A549 treated with CpdA at 1 μM for 4 hours (cell line): ENCODE measurements at places on chromosomes 4 and X. TPM values are rescaled to one million over a fixed set of nuclear protein-coding genes. Genes with fewer than 3 reads are reported as not detected.

The DUX4 gene
- not detected in 5 replicates for total RNA-seq

The PPP2R2C gene
- 33.0 to 40.4 TPM (median 38.6 TPM) in 5 replicates for total RNA-seq

The CXorf51B gene
- total RNA-seq: not detected in 5 replicates

The FGF5 gene
- total RNA-seq: 0.20 to 0.56 TPM (median 0.42 TPM) in 5 replicates

The HMGN5 gene
- 1.9 to 4.1 TPM (median 3.4 TPM) in 5 replicates for total RNA-seq

The GYPA gene
- total RNA-seq: not detected in 5 replicates

The MAMLD1 gene
- 9.9 to 11.8 TPM (median 10.0 TPM) in 5 replicates for total RNA-seq

The CPZ gene
- total RNA-seq: 0.24 to 0.49 TPM (median 0.37 TPM) in 5 replicates

The SLC10A6 gene
- total RNA-seq: not detected in 5 replicates

The LANCL3 gene
- not detected in 5 replicates for total RNA-seq

The TBX22 gene
- total RNA-seq: not detected in 5 replicates

The RAB33A gene
- total RNA-seq: 0.14 to 0.47 TPM (median 0.28 TPM) in 5 replicates

The UCP1 gene
- total RNA-seq: 0.08 to 0.10 TPM in 2 of 5 replicates, not detected in the others

The CT45A10 gene
- 0.27 to 0.37 TPM (median 0.29 TPM) in 3 of 5 replicates, not detected in the others for total RNA-seq

The FRG2 gene
- total RNA-seq: 0.02 to 0.08 TPM in 2 of 5 replicates, not detected in the others

The MAGEA10 gene
- total RNA-seq: 0.02 TPM in 1 of 5 replicates, not detected in the others

The ZFYVE28 gene
- total RNA-seq: 2.0 to 2.6 TPM (median 2.2 TPM) in 5 replicates

The MAGEE2 gene
- not detected in 5 replicates for total RNA-seq

The TRIM75 gene
- total RNA-seq: not detected in 5 replicates

The CCDC149 gene
- 1.8 to 2.6 TPM (median 2.2 TPM) in 5 replicates for total RNA-seq

The KCTD8 gene
- total RNA-seq: not detected in 5 replicates

The TCEAL2 gene
- total RNA-seq: not detected in 5 replicates

The SPACA5 gene
- total RNA-seq: not detected in 5 replicates

The F11 gene
- not detected in 5 replicates for total RNA-seq

The CACNA1F gene
- not detected in 5 replicates for total RNA-seq

The UBE2A gene
- total RNA-seq: 131 to 143 TPM (median 135 TPM) in 5 replicates

The ANXA10 gene
- 3.5 to 5.2 TPM (median 4.3 TPM) in 5 replicates for total RNA-seq

The ALAS2 gene
- total RNA-seq: not detected in 5 replicates

The LARP7 gene
- total RNA-seq: 25.7 to 54.9 TPM (median 28.5 TPM) in 5 replicates

The BRS3 gene
- not detected in 5 replicates for total RNA-seq

The HSFX4 gene
- total RNA-seq: not detected in 5 replicates

The SOWAHD gene
- 0.09 to 0.14 TPM (median 0.13 TPM) in 4 of 5 replicates, not detected in the other for total RNA-seq

The IQCM gene
- not detected in 5 replicates for total RNA-seq

The DDX53 gene
- not detected in 5 replicates for total RNA-seq

The ATP1B4 gene
- total RNA-seq: 0.01 TPM in 1 of 5 replicates, not detected in the others

The ARX gene
- total RNA-seq: 0.27 to 0.37 TPM (median 0.35 TPM) in 5 replicates

The FAM9C gene
- not detected in 5 replicates for total RNA-seq

The TMSB4X gene
- total RNA-seq: 5,375 to 7,948 TPM (median 5,971 TPM) in 5 replicates

The EFNB1 gene
- 7.0 to 9.7 TPM (median 8.8 TPM) in 5 replicates for total RNA-seq

The ETDA gene
- total RNA-seq: not detected in 5 replicates

The APLN gene
- 0.70 to 0.90 TPM (median 0.79 TPM) in 5 replicates for total RNA-seq

The MAB21L2 gene
- not detected in 5 replicates for total RNA-seq

The MAGEB10 gene
- total RNA-seq: not detected in 5 replicates

The GPC4 gene
- 0.02 to 0.03 TPM (median 0.02 TPM) in 3 of 5 replicates, not detected in the others for total RNA-seq

The HPRT1 gene
- 99.6 to 133 TPM (median 104 TPM) in 5 replicates for total RNA-seq

The GPRASP1 gene
- 0.29 to 0.47 TPM (median 0.37 TPM) in 5 replicates for total RNA-seq

The RAB39B gene
- 0.62 to 1.1 TPM (median 0.73 TPM) in 5 replicates for total RNA-seq

The ZIC3 gene
- not detected in 5 replicates for total RNA-seq

The PSAPL1 gene
- 0.07 to 0.10 TPM (median 0.09 TPM) in 5 replicates for total RNA-seq

The BANK1 gene
- 0.58 to 1.1 TPM (median 0.80 TPM) in 5 replicates for total RNA-seq

The ART3 gene
- total RNA-seq: not detected in 5 replicates

The TRIM61 gene
- not detected in 5 replicates for total RNA-seq

The CENPVL2 gene
- total RNA-seq: not detected in 5 replicates

The MTNR1A gene
- 0.23 to 0.51 TPM (median 0.35 TPM) in 5 replicates for total RNA-seq
